NCI-H1417 (cell line): ENCODE measurements at places on chromosomes 13 and 19.

- DNase-seq: peak; percentile 62
Measured at GRCh38 chr19:48997972-48998371, 4.3 kb downstream of the RUVBL2 start.

GRCh38 chr19:18415178-18415867 is 3.9 kb upstream of the SSBP4 start:
- peak; percentile 93 for DNase-seq

DNA sequence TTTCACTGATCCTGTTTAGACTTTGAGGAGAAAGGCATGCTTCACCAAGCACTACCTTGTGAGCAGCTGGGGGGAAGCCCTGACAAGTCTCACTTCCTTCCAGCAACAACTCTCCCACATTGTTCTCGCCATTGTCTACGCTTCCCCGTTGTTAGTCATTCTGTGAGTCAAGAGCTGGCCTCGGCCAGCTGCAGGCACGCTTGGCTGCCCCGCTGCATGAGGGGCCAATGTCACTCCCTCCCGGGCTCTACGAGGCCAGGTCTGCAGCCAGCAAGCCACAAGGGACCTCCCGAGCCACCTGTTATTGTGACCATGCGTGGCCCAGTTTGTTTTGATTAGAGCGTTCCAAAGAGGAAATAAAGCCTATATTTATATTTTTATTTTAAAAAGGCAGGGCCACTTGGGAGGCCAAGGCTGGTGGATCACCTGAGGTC is 220.9 kb downstream of the FOXO1 start:
- peak; percentile 10 for DNase-seq

- no peak for DNase-seq
Measured at GRCh38 chr19:38513762-38514167, 80.3 kb downstream of the RYR1 start.

DNA sequence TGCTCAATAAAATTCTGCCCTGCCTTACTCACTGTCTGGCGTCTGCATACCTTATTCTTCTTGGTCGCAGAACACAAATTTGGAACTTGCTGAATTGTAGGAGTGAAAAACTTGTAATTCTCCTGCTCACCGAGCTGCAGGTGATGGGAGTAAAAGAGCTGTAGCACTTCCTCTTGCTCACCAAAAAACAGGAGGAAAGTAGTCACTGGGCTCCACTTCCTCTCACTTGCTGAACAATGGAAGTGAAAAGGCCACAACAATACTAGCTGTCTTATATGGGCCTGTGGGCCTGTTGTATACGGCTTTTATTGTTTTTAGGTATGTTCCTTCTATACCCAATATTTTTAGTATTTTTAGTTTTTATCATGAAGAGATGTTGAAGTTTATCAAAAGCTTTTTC is 978.7 kb downstream of the SLITRK5 start:
- DNase-seq: no peak

DNA sequence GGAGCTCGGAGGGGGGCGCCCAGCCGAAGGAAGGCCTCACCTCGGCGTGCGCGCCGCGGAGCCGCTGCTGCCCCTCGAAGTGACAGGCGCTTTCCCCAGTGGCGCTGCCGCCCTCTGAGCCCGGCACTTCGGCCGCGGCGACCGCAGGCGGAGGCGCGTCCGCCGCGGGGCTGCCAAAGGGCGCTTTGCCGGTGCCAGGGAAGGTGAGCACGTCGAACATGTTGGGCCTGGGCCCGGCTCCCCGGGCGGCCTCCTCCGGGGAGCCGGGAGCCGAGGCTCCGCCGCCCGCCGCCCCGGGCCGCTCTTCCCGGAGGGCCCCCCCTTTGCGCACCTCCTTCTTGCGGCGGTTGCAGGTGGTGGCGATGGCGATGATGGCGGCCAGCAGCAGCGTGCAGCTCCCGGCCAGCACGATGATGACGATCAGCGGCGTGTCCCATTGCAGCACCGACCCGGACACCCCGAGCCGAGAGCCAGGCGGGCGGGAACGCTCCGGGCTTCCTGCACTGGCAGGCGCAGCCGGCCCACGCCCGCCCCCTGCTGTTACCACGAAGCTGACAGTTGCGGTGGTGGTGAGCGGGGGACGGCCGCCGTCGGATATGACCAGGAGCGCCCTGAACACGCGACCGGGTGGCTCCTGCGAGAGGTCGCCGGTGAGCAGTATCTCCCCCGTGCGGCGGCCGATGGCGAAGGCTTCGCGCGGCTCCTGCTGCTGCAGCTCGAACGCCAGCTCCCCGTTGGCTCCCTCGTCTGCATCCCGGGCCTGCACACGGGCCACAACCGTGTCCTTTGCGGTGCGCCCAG is 2.5 kb downstream of the PCDH8 start:
- DNase-seq: peak; percentile 81

- no peak for DNase-seq
Measured at GRCh38 chr13:32254916-32255723, 60.0 kb downstream of the ZAR1L start.

DNA sequence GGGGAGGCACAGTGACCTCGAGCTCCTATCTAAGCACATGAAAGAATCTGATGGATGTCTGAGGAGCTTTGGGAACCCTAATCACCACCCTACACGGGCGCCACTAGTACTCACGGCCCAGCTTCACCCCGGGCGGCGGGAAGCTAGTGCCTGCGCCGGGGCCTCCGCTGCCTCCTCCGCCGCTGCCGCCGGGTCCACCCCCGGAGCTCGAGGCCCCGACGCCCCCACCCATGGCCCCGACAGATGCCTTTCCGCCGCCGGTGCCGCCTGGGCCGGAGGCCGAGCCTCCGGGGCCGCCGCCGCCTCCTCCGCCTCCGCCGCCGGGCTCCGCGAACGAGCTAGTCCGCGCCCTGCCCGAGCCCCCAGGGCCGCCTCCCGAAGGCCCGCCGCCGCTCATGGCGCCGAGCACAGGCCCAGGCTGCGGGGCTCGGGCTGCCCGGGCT is 312 bp downstream of the GSK3A start:
- DNase-seq: peak; percentile 30

- peak; percentile 60 for DNase-seq
Measured at GRCh38 chr19:57648331-57649003, 15.5 kb downstream of the ZNF211 start.

- peak; percentile 19 for DNase-seq
Measured at GRCh38 chr19:35592226-35592625, 6.3 kb downstream of the PMIS2 start.

- no peak for DNase-seq
Measured at GRCh38 chr13:98022210-98022609, 68.7 kb downstream of the IPO5 start.

- peak; percentile 68 for DNase-seq
Measured at GRCh38 chr19:15378534-15379082, 979 bp downstream of the AKAP8 start.

- peak; percentile 68 for DNase-seq
Measured at GRCh38 chr19:45496349-45496953, 396 bp downstream of the RTN2 start.

DNA sequence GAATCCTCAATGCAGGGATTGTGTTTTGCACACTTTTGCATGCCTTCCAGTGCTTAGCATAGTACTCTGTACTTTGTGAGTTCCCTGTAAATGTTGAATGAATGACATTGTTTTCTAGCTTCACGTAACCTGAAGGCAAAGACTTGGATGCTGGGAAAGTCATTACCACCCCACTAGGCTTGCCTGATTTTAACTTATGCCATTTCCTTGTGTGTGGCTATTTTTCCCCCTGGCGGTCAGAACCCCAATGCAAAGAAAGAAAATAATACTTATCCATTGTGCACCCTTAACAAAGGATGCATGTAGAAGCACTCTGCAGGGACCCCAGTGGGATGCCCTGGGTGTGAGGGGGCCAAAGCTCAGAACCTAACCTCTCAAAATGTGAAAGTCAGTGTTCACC is 1.2 kb upstream of the ENOX1 start:
- DNase-seq: peak; percentile 78

DNA sequence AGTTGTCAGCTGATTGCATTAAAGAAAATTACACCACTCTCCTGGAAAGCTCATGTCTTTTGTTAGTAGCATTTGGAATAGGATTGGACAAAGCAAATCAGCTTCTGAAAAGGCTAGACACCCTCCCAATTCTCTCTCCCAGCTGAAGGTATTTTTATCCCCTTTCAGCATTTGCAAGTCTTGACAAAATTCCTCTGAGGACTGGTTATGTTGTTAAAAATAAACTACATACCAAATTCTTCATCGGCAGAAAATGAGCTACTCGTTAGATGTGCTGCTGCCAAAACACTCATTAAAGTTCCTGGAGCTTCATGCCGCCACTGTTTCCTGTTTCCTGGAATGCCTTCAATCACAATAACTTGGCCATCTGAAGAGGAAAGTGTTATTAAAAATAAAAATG is 37.1 kb downstream of the UTP14C start:
- no peak for DNase-seq

DNA sequence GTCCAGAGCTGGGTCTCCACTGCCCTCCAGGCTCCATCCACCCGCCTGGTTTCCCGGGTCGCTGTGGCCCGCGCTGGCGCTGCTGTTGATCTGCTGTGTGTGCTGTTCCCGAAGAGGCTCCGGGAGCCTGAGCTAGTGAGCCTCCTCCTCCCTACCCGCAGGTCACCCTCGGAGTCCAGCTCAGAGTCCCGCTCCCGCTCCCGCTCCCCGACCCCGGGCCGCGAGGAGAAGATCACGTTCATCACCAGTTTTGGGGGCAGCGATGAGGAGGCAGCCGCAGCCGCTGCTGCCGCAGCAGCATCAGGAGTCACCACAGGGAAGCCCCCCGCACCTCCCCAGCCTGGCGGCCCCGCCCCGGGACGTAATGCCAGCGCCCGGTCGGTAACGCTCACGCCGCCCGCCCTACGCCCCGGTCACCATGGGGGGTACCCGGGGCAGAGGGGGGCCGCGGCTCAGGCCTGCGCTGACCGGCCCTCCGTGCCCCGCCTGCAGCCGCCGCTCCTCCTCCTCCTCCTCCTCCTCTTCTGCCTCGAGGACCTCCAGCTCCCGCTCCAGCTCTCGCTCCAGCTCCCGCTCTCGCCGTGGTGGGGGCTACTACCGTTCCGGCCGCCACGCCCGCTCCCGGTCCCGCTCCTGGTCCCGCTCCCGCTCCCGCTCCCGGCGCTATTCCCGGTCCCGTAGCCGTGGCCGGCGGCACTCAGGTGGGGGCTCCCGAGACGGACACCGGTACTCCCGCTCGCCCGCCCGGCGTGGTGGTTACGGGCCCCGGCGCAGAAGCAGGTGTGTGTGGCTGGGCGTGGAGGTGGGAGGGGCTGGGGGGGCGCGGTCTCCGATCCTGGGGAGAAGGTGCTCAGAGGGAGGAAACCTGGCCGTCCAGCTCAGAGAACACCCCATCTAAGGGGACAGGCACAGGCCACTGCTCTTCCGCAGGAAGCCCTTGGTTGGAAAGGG is 12.2 kb downstream of the ZNF296 start:
- no peak for DNase-seq

DNA sequence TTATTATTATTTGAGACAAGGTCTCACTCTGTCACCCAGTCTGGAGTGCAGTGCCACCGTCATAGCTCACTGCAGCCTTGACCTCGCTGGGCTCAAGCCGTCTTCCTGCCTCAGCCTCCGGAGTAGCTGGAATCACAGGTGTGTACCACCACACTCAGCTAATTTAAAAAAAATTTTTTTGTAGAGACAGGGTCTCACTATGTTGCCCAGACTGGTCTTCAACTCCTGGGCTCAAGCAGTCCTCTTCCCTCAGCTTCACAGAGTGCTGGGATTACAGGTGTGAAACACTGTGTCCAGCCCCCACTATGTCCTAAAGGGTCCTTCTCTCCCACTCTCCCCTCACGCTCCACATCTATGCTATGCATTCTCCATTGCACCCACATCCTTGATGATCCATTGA is 9.1 kb upstream of the TLE2 start:
- DNase-seq: no peak

DNA sequence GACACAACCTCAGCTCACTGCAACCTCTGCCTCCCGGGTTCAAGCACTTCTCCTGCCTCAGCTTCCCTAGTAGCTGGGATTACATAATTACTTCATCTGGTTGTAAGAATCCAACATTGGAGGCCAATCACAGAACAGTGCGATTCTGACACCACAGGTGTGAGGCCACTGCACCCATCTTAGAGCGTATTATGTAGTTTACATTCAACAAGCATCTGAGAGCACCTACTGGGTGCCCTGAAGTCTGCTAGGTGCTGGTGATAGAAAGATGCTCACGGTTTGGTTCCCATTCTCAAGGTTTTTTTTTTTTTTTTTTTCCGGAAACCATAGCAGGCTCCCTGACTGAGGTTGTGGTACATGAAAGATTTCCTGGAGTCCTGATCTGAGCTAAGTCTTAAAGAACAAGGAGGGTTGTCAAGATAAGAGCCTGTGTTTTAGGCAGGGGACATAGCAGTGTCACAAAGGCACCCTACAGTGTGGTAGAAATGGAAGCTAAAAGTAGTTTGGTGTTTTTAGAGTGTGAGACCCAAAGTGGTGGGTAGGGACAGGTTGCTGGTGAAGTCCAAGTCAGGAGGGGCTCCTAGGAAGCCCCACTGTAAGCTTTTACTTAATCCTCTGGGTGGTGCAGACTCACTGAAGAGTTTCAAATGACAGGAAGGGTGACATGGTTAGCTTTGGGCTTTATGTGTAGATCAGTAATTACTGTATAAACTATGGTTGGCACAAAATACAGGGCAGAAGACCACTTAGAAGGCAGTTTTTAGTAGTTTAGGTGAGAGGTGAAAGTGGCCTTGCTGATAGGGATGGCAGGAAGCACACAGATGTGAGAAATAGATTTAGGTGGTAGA is 15.2 kb downstream of the SAE1 start:
- no peak for DNase-seq

DNA sequence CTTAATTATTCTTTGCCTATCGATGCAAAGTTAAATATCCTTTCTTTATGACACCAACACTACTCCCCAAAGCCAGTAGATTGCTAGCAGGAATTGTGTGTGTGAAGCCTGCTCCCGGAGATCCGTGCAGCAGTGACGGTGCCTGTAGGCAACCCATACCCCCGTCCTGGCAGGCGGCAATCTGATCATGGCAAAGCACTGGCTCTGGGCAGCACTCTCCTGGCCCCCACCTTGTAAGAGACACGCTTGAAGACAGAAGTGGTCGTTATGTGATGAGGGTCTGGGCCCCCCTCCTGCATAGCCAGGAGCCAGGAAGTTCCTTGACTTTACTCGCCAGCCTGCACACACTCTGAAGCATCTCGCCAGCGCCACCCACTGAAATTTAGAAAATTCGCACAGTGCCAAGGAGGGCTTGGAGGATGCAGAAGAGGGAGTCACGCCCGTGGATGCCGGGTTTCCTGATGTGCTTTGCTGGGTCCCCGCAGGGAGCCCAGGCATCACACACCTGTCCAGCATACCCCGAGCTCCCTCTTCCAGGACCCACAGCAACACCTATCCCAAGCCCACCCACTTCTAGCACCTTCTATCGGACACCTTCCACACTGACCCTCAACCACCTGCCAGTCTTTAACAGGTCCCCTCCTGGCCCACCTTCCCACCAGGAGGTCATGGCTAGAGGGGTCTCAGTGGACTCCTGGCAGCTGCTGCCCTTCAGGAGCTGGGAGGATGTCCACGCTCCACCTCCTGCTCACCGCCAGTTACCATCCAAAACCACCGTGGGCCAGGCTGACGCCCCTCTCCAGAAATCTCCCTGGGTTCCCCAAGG is 54.5 kb downstream of the CEBPG start:
- no peak for DNase-seq
